ENCODE measurements at places on chromosomes 5 and 9.
A peak's percentile ranks its signal among the peaks of the same experiment; 100 is the strongest.

DNA sequence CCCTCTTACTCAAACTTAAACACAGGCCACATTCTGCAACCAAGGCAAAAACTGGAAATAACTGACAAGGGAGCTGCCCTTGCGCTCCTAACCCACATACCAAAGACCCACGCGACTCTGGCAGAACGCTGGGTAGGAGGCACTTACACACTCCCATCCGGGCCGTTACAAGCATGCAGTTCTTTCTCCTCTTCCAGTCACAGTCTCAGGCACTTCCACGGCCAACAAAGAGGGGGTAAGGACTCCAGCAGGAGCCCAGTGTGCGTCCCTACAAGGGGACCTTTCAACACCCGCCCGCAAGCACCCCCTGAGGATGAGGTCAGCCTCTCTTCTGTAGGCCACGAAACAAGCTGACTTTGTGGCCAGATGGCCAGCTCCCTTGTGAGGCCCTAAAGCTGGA is 57.4 kb downstream of the SERINC5 start:
- no peak for DNase-seq

GRCh38 chr9:36878986-36879982 is 154.8 kb downstream of the PAX5 start:
- DNase-seq = no peak

DNA sequence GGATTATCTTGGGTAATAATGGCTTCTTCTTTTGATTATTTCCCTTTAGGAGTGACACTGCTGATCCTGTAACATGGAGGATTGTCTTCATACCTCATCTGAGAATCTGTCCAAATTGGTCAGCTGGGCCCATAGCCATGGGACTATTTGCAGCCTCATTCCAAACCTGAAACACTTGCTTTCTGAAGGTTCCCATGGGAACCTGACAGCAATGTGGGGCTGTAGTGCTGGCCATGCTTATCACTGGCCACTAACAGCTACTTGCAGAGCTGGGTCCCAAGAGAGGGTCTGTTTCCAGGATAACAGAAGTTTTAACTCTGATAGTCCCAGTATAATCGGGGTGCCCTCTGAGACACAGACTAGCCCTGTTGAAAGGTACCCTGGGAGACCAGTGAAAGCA is 87.4 kb downstream of the KIAA1958 start:
- no peak for DNase-seq

DNA sequence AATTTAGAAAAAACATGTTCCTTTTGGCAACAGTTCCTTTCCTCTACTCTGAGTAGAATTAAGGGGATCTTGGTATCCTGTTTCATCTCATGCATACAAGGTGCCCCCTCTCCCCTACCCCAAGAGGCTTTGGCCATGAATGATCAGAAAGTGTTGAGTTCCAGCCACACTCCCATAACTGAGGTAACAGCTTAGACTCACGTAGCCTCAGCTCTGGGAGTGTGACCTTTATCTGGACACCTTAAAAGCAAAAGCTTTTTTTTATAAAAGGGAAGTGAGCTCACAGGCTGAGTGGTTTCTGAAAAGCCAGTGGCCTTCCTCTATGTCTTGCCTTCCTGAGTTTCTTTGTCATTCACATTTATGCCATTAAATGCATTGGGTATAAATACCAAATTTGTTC is 900 bp upstream of the HAVCR2 start:
- no peak for DNase-seq

- DNase-seq = no peak
Measured at GRCh38 chr9:29648601-29649000, 2075.3 kb upstream of the C9orf72 start.

DNA sequence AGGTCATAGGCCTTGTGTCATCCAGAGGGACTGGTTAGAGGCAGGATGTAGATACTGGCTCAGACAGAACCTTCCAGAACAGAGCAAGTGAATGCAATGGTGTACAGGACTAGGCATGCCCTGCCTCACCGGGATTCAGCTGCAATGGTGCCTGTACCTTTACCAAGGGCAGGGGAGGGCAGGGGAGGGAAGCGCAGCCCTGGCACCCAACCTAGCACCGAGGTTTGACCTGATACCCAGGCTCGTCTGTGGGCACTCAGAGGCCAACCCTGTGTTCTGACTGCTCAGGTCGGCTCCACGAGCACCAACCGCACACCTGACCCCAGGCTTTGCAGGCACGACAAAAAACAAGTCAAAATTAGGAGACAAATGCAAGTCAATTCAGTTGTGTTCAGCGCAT is 47.3 kb upstream of the GFPT2 start:
- DNase-seq = no peak

DNA sequence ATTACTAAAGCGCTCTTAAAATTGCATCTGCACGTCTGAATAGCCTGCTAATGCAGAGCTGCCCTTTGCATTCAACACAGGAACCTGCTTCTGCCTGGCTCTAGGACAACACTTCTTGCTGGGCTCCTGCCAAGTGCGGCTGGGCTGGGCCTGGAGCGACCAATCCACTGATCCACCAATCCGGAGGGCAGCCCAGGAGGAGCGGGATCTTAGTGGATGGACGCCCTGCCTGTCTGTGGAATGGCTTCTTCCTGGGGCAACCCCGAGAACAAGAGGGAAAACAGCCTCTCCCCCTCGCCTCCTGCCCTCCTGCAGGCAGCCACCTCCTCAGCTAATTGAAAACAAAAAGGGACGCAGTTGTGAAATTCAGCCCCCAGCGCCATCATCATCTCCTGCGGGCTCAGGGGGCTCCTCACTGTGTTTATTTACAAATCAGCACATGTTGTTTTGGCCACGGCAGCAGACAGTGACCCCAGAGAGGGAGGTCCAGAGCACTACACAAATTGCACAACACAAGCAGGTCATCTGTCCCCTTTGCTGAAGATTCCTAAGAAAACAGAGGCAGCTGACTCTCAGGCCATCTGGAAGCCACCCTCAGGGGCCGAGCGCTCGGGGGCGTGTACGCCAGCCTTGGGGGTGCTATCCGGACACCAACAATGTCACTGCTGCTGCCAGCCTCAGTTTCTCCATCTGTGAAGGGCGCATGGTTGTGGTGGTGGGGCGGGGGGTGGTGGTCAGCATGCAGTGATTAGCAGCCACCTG is 57.3 kb downstream of the GADD45G start:
- DNase-seq = peak; percentile 99

DNA sequence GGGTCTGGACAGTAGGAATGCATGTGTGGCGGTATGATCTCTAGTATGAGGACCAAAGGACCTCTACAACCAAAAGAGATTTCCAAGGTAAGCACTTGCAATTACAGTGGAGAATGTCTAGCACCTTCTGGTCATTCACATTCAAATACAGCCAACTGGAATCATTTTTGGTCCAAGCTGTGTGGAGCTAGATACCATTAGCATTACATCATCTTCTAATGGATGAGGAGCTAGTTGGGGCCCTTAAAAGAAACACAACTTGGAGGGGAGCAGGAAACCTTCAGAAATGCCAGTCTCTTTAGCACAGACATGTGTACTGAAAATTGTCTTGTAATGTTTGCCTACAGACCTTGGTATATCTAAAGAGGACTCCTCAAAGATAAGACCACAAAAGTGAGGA is 244.7 kb downstream of the BNC2 start:
- DNase-seq = peak; percentile 74

- DNase-seq = peak; percentile 35
Measured at GRCh38 chr5:57488215-57488955, 5.8 kb upstream of the ACTBL2 start.

DNA sequence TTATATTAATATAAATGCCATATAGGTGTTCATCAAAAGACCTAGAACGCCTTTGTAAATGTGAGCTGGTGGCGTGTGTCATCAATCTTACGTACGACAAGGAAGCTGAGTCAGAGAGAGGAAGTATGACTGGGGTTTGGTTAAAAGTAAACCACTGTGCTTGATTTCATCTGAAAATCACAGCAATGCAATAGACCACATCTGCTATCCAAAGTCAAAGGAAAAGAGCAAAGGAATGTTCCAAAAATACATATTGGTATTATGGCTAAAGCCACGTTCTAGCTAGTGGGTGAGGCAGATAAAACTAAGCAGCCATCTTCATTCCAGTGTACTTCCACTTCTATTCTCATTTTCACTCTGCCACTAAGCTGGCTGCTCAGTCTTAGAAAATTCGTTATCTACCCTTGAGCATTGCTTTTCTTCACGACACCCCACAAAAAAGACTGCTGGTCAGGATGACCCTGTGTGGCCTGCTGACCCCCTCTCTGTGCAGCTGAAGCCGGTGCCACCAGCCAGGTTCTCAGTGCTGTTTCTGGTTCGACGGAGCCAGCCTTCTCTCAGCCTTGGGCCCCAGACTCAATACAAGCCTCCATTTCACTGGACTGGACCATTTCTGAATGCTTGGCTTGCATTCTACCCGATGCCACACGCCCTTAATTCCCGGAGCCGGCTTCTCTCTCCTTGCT is 23.8 kb downstream of the SHC3 start:
- peak; percentile 86 for DNase-seq

- peak; percentile 46 for DNase-seq
Measured at GRCh38 chr9:79742110-79742721, 170.5 kb downstream of the TLE4 start.

DNA sequence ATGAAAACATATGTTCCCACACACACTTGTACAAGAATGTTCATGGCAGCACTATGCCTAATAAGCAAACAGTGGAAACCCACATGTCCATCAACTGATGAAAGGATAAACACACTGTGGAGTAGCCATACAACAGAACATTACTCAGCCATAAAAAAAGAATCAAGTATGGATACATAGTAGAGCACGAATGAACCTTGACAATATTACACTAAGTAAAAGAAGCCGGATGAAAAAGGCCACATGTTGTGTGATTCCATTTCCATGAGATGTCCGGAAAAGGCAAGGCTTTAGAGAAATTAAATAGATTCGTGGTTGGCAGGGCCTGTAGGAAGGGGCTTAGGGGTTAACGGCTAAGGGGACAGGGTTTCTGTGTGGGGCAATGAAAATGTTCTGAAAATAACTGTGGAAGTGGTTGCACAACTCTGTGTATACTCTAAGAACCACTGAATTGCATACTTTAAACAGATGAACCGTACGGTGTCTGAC is 51.4 kb downstream of the COL23A1 start:
- peak; percentile 48 for DNase-seq

DNA sequence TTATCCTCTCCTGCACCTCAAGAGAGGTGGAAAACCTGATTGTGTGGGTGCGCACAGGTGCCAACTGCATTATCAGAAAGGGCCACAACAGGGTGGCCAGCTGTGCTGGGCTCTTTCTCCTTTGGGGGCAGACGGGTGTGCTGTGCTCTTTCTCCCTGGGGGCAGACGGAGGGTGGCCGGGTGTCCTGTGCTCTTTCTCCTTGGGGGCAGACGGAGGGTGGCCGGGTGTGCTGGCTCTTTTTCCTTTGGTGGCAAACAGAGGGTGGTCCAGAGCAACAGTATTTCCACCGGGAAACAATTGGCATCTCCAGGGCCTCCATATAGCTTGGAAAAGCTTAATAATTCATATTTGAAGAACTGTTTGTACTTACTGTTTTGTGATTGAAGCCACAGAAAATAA is 6.8 kb downstream of the LMX1B start:
- DNase-seq = no peak

GRCh38 chr9:12774861-12775678 is at the start of gene LURAP1L:
TSS of gene LURAP1L (plus strand) at chr9:12775020. CDS start at chr9:12775716, 696 bp downstream.
- DNase-seq = peak; percentile 81

DNA sequence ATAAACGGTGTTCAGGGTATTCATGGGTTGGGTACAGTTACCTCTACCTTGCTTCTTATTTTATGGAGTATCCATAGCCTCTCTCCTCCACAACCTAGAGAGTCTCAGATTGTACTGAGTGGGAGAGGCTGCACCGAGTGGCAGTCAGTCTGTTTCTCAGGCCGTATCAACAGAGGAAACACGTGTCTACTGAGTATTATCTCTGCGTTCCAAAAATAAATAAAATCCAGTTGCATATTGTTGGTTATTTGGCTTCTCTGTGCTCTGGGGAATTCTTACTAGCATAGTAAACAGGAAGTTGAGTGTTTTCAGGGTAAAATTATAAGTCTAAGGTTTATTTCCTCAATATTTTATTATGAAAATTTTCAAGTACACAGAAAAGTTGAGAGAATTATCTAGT is 231.0 kb downstream of the ARHGEF28 start:
- DNase-seq = no peak

GRCh38 chr5:58717303-58718007 is 134.6 kb downstream of the RAB3C start:
- DNase-seq = no peak

DNA sequence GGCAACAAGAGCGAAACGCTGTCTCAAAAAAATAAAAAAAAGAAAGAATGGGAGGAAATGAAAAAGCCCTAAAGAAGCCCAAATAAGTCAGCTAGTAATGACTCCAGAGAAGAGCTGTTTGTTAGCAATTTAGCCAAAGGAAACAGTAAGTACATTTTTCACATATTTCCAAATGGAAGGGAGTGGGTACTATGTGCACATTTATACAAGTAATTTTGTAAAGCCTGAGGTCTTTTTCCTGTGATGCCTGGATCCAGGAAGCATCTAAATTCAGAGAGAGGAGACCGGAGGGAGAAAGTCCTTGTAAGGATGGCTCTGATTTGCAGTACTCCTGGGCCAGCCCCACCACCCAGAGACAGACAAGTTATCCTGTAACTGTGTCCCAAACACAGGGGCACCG is 14.7 kb downstream of the FBP1 start:
- no peak for DNase-seq
